DMS153 (cell line): ENCODE measurements at places on chromosomes 7 and 10.

GRCh38 chr7:94173436-94173835, 169.3 kb upstream of the BET1 start:
- no peak for DNase-seq

GRCh38 chr7:141115965-141116364, 42.1 kb downstream of the TMEM178B start:
- DNase-seq, result peak; percentile 98

GRCh38 chr10:13113544-13113943, 13.6 kb downstream of the OPTN start:
- no peak for DNase-seq

- DNase-seq, result no peak
These were observed 44.8 kb upstream of the ADO start for GRCh38 chr10:62759599-62760175.

DNA sequence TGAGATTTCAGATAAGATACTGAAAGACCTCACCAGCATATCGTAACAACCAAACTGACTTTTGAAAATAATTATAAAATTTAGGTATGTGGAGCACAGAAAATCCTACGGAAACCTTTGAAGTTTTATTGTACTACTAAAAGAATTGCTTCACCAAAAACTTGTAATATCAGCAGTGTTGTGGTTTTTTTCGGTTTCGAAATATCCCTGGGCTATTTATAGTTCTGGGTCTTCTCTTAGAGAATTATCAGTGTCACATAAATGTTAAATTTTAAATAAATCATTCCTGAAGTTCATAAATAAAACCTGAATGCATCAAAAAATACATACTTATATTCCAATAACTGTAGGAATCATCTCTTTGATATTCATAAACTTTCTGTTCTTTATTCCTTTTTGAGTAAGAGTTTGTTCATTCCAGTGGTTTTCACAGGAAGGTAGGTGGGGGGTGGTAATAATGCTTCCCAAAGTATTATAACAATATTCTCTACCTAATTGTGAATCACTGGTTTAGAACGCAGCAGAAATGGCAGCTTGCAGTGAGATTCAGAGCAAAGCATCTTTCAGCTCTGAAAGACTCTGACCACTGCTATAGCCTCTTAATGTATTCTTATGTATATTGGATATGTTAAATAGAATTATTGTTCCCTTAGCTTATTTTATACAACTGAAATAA, 60.2 kb downstream of the ZNF277 start:
- DNase-seq, result no peak

DNA sequence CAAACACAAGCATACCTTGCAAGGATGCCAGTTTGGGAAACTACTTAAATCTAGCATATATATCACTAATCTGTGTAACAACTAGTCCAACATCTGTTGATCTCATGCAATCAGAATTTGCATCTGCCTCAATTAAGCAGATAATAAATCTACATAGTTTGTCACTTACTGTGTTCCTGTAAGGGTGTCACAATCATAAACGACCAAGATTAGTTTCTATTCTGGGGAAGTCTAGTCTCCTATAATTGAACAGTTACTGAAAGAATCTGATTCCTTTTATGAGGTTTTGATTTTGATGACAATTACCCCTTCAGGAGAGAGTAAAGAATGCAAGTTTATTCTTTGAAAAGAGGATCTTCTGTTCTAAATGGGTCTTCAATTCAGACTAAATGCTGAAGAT, 85.5 kb upstream of the LRRN3 start:
- no peak for DNase-seq

DNA sequence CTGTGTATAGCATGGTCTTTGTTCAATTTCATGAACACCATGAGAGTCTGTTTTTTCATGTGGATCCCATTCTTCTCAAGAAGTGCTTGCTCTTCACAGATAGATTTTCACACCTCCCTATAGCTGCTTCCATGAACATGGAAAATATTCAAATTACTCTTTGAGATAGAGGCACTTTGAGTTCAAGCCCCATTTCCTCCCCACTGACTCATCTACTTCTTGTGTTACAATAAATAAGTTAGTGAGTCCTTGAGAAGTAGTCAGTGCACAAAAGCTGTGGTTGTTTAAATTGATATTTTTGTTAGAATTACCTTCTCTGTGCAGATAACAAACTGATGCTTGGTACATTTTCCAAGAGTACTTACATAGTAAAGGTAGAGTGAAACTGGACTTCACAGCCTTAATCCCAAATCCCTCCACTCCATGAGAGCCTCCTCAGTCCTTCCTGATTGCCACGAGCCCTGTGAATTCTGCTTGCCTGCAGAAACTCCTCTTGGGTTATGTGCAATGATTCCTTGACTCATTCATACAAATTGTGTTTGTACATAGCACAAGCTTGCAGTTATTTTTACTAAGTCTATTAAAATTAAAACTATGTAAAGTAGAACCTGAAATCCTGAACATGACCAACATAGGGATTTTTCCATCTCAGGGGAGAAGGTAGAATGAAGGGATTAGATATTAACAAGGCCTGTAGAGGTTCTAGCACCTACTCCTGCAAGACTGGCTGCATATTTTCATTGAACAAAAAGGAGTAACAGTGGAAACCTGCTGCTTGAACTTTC, 496.2 kb downstream of the TNS3 start:
- DNase-seq, result no peak

DNA sequence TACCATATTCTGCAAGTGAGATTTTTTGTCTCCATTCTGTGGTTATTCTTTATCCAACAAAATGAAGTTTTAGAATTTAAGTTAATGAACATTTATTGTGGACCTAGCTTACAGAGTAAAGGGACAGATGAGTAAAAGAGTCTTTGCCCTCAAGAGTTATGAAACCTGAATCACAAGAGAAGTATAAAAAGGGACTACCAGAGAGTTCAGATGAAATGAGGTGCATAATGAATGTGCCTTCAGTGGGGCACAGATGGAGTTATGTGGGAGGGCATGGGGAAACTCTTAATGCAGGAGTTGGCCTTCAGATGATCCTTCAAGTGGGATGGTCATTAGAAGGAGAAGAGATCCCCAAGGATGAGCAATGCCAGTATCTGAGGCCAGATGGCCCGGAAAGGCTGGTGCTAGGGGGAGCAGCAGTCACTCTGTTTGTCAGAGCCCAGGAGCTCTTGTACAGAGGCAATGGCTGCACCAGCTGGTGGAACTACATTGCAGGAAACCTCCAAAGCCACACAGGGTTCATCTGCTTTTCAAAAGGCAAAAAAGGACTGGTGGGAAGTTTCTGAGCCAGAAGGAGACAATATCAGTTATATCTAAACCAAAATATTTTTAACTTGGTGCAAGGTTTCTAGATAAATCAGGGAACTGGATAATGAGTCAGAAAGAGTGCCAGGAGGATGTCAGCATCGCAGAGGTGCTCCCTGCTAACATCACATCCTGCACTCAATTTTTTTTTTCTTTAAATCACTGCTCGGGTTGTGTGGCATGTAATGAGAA, 162.0 kb downstream of the KLF6 start:
- DNase-seq, result no peak

DNA sequence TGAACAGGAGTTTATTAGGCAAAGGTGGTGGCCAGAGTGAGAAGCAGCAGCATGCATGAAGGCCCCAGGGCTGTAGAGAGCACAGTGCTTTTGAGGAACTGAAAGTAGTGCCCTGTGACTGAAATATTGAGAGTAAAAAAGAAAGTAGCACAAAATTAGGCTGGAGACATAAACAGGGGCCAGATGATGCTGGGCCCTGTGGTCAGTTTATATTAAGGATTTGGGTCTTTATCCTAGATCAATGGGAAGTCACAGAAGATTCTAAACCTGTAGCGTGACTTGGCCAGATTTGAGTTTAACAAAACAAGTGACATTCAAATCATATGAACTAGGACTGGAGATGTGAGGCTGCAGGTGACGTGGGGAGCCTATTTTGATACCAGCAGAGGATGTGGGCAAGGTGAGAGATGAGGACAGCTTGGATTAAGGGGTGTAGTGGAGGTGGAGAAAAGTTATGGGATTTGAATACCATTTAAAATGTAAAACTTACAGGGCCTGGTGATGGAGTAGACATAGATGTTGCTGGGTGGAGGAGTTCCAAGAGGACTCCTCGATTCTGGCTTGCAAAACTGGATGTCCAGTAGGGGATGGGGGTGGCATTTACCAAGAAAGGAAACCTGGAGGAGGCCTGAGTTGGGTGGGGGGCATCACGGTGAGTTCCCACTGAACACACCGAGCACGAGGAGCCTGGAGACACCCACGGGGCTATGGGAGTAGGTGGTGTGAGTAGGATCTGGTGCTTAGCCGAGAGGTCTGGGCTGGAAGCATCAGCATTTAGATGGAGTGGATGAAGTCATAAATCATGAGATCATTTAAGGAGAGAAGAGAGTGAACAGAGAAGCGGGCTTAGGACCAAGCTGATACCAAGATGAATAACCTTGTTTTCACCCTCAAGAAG, 52.8 kb downstream of the HHEX start:
- DNase-seq, result no peak

- DNase-seq, result no peak
These were observed 179.8 kb downstream of the DYNC1I1 start for GRCh38 chr7:95951997-95952795.
